ENCODE measurements at places on chromosomes 1 and 21.

- no peak for DNase-seq
Measured at GRCh38 chr1:226741009-226741408, 1.9 kb upstream of the ITPKB start.

- no peak for DNase-seq
Measured at GRCh38 chr1:40606978-40607377, 58.5 kb downstream of the RIMS3 start.

DNA sequence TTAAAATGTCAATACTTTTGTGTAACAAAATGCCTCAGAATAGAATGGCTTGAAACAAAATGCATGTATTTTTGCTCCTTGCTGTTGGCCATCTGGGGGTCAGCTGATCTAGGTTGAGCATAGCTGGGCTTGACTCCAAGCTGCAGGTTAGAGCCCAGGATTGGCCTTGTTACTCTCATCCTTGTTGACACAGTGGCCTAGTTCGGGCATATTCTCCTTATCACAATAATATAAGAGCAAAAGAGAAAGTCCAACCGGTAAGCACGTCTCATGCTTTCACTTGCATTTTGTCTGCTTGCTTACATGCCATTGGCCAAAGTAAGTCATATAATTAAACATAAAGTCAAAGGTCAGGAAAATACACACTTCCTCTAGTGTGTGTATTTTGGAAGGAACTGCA, 456.2 kb downstream of the KCNT2 start:
- DNase-seq = no peak

DNA sequence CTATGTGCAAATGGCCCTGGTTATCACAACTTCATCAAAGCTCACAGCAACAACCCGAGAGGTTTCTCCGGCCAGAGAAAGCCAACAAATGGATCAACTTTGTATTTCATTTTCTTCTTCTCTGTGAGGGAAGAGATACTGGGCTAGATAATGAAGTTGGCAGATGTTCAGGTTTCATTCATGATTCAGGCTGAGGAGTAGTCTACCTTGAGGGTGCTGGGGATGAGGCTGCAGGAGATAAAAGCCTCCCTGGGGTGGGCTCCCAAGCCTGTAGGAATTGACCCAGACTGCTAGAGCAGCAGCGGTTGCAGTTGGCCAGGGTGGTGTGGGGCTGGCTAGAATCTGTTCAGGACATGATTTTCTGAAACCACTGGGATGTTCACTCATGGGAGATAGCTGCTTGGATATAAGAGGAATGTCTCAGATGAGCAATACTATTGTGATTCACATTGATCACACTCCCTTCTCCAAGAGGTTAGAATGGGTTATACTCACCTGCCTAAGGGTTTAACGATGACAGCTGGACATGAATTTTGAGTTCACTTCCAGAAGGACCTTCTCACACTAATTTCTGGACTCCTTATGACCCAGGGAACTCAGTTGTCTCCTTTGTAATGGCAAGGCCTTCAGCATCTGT, 64.0 kb downstream of the SYT6 start:
- no peak for DNase-seq

- DNase-seq = peak; percentile 50
Measured at GRCh38 chr1:6097824-6098223, 52.1 kb downstream of the KCNAB2 start.

GRCh38 chr1:59026472-59026948, 242.7 kb upstream of the JUN start:
- no peak for DNase-seq

- DNase-seq = peak; percentile 71
Measured at GRCh38 chr1:244050014-244050834, 859 bp upstream of the ZBTB18 start.

DNA sequence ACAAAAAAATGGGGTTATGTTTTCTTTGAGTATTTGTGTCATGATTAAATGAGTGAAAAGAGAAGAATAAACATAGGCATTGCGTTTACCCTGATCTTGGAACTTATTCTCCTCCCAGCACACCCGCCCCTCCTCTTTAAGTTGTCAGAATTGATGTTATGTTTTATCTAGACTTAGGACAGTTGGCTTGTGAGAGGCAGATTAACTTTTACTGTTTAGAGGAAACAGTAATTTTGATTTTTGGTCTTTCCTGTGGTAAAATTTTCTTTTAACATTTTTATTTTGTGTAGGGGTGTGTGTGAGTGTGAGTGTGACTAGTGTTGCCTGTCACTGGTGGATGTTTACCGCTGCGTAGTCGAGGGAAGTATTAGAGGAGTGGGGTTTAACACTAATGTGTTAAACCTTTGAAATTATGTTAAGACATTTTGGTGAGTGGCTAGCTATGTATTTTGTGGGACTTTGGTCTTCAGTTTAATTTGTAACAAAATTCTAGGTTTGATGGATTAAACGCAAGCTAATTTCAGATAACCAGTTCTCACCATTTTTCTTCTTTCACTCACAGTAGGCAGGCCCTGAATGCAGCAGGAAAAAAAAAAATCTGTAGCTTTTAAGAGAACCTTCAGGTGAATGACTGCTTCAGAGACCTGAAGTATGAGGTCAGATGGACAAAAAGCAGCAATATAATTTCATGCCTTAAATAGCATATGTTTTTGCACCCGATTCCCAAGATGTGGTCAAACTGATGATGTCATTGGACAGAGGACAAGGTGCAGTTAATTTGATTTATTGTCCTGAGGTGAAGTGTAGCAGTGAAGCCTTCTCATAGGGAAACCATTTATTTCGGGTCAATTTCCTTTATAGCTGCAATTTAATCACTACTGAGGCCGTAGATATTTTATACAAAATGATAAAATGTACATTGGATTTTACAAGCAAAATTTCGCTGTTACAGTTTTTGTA, 2.7 kb downstream of the POU2F1 start:
- no peak for DNase-seq

GRCh38 chr1:202067188-202067974, 55.3 kb upstream of the GPR37L1 start:
- DNase-seq = no peak

GRCh38 chr1:3717041-3717714, 35.1 kb upstream of the CCDC27 start:
- DNase-seq = no peak

GRCh38 chr1:25554886-25555752, 11.7 kb downstream of the LDLRAP1 start:
- DNase-seq = no peak

DNA sequence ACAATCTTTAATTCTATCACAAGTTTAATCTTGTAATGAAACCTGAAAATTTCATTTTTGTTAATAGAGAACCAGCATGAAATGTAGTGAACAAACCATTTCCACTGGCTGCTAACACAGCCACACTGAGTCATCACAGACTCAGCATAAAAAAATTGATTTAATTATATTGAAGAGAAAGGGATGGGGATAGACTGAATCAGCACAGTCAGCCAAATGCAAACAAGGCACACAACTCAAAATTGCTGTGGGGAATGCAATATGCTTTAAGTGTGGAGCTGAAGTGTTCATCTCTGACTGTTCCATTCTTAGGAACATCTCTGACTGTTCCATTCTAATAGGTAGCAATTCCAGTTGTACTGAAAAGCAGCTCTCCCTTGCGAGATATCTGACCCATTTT, 299.8 kb downstream of the MRPL39 start:
- no peak for DNase-seq

DNA sequence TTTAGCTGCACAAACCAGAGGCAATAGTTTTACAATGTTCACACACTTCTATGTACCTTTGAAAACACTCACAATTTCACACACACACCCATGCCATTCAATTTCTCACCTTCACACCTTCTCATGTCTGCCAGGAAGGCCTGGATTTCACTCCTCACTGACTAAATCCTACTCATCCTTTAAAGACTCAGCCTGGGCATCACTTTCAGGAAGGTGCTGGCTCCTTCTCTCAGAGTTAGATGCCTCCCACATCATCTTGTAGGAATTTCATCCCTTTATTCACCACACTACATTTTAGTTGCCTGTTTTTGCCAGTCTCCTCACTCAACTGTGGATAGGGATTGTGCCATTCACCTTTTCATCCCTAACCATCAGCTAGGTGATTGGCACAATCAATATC, 2.3 kb downstream of the IL20 start:
- DNase-seq = no peak

DNA sequence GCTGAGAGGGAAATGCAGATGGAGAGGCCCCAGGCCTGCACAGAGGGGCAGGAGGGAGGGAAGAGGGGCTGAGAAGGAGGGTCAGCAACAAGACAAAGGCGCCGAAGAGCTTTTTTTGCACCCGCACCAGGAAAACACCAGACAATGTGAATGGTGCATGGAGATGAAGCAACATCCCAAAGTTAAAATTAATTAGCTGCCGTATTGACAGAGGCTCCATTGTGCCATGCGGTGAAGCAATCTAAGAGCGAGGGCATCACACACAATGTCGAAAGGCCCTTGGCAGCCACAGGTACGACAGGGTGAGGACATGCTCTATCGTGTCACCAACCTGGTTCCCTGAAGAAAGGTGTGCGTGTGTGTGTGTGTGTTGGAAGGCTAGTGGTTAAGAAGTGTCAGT, 41.2 kb downstream of the SSBP3 start:
- DNase-seq = no peak

GRCh38 chr21:15141261-15141970, 76.6 kb upstream of the NRIP1 start:
- no peak for DNase-seq

DNA sequence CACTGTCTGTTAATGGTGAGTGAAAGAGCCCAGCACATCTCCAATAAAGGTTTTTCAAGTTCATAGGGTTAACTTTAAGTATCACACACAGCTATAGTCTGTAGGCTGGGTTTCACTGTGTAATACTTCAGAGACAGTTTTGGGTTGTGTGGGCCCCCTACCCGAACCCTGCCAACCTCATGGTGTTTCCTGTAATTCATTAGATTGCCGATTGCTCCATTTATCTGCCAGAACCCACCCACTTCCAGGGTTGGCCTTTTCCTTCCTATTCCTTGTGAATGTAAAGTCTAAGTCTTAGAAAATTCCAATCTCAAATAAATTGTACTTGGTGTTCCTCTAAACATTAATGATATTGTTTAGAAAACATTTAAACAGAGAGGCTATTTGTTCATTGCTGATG, 43.6 kb downstream of the CTTNBP2NL start:
- DNase-seq = no peak

- no peak for DNase-seq
Measured at GRCh38 chr1:95339377-95339776, 105.4 kb downstream of the RWDD3 start.

GRCh38 chr1:161962091-161962887, 61.4 kb downstream of the OLFML2B start:
- no peak for DNase-seq

GRCh38 chr1:117606649-117607430, 992 bp downstream of the TENT5C start:
- DNase-seq = peak; percentile 72

GRCh38 chr1:204338360-204338759, 21.4 kb downstream of the PLEKHA6 start:
- DNase-seq = no peak

DNA sequence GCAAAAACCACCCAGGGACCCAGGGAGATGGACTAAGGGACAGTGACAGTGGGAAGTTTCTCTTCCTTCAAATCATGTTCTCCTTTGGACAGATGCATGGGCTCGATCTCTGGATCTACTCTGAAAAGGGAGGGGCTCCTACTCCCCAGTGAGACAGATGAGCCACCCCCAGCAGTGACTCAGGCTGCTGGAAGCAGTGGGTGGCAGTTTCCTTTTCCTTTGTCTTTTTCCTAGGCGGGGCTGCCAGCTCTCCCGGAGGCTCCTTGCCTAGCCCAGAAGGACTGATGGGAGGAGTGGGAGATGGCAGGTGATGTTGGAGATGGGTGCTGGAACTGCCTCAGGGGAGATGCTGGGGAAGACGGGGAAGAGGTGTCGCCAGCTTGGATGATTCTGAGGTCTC, 41.0 kb upstream of the IGSF21 start:
- DNase-seq = no peak

- peak; percentile 77 for DNase-seq
Measured at GRCh38 chr1:210291786-210292230, 36.9 kb upstream of the HHAT start.

DNA sequence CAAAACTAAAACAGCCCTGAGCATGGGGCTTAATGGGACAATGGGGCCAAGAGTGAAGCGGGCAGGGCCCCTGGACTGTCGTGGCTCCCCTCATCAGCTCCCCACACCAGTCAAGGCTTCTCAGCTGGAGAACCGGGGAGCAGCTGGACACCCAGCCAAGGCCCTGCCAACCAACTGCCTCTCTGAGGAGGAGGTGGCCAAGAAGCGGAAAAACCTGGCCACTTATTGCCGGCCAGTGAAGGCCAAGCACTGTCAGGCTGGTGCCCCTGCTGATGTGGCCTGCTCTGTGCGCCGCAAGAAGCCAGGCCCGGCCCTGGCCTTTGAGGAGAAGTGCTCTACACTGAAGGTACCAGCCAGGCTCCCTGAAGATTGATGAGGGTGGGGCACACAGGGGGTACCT, 2.5 kb upstream of the CYB561D1 start:
- no peak for DNase-seq

DNA sequence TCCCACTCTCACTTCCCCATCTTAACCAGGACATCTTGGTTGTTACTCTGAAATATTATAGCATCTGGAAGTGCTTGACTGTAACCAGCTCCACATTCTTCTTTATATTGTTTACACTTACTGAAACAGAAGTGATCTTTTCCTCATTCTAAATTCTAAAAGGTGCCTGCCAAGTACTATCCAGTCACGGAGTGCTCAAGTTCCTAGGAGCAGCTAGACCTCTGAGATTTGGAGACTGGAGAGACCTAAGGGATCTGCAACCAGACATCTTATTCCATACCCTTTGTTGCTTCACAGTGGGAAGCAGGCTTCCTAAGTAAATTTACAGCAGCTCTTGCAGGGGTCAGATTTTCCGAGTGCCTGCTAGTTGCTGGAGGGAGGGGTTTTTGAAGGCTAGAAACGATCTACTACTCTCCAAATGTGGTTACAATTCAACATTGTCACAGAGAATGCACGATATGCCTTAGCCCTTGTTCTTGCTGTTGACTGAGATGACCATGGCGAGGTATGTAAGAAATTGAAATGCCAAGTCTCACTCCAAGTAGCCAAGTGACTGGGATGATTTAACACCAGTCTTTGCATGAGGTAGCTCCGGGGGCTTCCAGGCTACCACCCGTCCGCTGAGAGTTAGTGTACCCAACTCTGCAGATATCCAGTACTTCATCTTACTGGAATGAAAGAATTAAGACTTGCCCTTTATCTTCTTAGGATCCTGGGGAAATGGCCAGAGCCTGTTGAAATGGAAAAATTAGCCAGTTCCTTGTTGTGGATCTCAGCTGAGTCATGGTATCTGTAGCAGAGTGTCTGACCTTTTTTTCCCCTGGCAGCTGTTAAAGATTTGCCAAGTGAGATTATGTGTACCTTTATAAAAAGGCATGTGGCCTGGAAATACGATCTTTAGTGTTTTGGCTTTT, 150.8 kb downstream of the MAST2 start:
- DNase-seq = no peak

GRCh38 chr1:228238461-228238860, 30.6 kb downstream of the OBSCN start:
- no peak for DNase-seq
